ENCODE measurements at places on chromosomes 5 and 9.
A peak's percentile ranks its signal among the peaks of the same experiment; 100 is the strongest.

GRCh38 chr5:133333326-133334150 lies 278.8 kb downstream of the FSTL4 start:
- no peak for DNase-seq

GRCh38 chr5:74250304-74251102 lies 390.0 kb downstream of the ENC1 start:
- no peak for DNase-seq

DNA sequence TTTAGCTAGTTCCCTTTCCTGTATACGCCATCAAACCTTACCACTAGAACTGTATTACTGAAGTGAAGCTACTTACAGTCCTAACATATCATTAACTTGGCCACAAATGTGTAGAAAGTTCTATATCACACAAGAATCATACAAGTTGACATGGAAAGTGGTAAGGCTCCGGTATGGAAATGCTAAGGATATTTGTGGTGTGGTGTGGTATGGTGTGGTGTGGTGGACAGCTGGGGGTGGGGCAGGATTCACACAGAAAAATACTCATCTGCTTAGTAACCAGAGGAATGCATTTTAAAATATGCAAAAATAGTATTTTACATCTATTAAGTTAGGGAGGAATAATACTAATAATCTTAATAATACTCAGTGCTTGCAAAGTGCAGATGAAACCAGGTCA lies 69.4 kb downstream of the TRPC7 start:
- no peak for DNase-seq

- no peak for DNase-seq
Measured at GRCh38 chr9:28342815-28343338, 769.6 kb upstream of the C9orf72 start.

DNA sequence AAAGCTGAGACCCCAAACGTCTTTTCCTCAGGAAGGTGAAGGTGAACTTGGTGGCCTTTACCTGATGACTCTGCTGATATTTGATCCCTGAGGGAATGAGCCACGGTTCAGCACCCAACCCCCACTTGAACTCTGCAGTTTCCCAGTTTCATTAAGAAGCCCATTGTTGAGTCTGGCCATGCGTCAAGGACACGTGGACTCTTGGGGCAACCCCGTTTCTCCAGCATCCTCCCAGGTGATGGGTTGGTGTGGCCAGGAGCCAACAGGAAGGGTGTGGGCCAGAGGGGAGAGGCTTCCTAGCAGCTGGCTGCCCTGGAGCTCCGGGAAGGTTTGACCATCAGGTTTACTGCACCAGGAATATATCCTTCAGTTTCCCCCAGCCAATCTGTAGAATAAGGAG lies 59.5 kb upstream of the GNE start:
- DNase-seq = no peak

- no peak for DNase-seq
Measured at GRCh38 chr5:178428341-178429155, 161.6 kb downstream of the COL23A1 start.

DNA sequence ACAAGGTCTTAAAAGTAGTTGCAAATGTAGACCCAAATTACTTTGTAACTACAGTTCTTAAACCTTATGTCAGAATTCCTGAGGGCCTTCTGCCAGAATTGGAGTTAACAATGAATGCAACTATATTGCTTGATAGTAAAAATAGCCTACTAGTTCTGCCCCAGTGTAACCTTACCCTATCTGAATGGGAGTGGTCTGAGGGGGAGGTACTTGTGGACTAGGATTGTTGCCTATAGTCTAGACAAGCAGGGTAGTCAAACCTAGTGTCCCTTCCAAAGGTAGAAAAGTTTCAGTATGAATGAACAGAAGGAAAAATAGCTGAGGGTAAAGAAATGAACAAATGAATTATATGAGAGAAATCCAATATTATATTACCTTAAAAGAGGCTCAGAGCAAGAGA lies 242.2 kb downstream of the PJA2 start:
- DNase-seq = no peak

- DNase-seq = no peak
Measured at GRCh38 chr5:1510631-1511030, 13.1 kb downstream of the LPCAT1 start.

- DNase-seq = no peak
Measured at GRCh38 chr5:64826541-64826940, 57.8 kb downstream of the CWC27 start.

GRCh38 chr5:28369418-28369817 lies 1331.0 kb upstream of the CDH9 start:
- DNase-seq = no peak

DNA sequence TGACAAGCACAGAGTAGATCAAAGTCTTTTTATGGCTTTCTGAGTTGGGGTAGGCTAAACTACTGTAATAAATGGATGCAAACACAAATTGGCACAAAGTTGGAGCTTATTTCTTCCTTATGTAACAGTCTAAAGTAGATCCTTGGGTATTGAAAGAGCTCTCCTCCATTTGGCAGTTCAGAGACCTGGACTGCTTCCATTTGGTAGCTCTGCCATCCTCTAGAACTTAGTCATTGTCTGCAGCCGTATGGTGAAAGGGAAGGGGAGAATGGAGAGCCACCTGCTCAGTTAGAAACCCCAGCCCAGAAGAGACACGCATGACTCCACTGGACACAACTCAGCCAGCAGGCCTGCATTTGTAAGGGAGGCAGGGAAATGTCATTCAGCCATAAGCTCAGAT lies 345.0 kb downstream of the DMAC1 start:
- no peak for DNase-seq

DNA sequence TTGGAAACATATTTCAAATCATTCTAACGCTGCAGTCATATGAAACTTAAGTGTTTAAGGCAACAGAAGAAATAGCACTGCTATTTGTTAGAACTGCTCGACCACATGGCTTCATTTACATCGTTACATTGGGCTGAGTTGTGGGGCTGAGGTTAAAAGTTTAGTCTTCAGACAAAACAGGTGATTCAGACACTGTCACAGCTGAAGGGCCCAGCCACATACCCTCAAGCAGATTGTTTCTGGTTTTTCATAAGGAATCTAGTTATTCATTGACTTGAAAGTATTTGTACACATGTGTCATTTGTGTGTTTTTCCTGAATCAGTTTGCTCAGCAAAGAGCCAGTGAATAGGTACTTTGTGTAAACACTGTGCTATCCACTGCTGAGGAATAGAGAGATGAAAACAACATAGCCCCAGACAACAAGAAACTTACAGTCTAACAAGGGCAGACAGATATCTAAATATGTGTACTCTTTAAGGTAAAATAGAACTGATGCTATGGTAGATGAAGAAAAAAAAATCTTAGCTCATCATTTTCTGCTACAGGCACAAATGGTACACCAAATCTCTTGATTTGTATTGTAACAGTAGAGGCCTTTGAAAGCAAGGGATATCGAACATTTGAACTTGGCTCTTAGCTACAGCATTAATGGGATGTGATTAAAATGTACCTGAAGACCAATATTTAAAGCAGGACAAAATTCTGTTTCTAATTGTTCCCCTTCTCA lies 357.6 kb upstream of the RPS23 start:
- DNase-seq = no peak

- no peak for DNase-seq
Measured at GRCh38 chr5:96177303-96177869, 215.7 kb upstream of the ELL2 start.

DNA sequence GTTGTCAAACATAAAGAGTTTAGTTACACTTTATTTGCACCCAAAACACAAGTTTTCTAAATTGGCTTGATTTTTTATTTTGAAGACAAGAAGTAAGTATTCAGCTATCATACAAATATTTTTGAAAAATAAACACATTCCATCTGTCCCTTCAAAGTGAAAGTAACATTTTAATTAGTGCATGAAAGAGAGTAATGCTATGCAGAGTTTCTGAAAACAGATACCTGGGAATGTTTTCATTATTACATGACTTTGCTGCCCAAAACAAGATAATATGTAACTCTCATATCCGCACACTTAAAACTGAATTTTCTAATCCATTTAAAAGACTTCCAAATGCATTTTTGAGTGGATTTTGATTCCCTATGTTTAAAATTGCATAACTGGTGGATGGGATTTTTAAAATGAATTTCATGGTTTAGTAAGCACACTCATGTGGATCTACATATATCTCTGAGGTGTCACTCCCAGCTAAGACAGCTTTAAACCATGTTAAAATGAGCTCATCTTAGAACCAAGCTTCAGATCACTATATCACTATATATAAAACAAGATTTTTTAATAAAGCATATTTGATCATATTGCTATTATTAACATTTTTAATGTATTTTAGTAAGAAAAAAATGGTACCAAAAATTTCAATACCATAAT lies 127.5 kb downstream of the ATPSCKMT start:
- DNase-seq = no peak

DNA sequence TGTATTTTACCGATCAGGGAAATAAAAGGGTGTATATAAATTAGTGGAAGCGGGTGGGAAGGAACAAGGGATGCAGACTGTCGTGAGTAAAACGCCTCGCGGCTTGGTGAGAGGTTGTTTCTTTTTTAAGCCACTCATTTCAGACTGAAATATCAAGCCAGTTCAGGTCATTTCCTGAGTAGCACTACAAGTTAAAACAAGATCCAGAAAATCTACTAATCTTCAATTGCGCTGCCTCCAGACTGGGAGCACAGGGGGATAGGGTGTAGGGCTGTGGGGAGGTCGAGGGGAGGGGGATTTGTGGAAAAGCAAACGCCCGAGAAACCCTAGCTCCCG lies 140.8 kb downstream of the TSSK1B start:
- peak; percentile 42 for DNase-seq

- no peak for DNase-seq
Measured at GRCh38 chr5:179791881-179792611, 1.7 kb upstream of the LTC4S start.

DNA sequence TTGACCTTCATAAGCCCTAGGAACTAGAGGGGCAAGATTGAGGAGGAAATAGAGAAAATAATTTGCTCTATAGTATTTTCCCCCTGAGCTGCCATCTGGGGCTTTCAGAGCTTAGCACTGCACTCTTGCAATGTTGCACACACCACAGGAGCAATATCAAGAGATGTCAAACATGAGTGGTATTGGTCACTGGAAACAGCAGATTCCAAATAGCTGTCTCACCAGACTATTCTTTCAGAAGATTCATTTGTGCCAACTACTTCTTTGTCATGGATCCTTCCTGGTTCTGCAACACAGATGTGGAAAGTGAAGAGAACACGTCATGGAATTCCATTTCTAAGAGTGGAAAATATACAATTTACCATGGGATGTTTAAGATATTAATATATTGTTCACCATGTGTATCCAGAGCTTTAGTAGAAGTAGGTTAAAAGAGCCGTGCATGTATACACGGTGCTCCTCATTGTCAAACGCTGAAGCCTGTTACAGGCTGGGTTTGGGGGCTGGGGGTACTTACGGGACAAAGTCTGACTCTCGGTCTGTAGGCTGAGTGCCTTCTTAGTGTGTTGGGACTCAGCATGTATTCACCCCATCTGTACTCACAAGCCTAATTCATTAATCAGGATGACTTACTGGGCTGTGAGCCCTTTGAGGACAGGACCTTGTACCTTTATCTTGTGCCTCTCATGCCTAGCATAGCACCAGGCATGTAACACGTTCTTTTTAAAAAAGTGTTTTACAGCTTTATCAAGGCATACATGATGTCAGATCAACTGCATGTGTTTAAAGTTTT lies 31.4 kb upstream of the GDNF start:
- no peak for DNase-seq

DNA sequence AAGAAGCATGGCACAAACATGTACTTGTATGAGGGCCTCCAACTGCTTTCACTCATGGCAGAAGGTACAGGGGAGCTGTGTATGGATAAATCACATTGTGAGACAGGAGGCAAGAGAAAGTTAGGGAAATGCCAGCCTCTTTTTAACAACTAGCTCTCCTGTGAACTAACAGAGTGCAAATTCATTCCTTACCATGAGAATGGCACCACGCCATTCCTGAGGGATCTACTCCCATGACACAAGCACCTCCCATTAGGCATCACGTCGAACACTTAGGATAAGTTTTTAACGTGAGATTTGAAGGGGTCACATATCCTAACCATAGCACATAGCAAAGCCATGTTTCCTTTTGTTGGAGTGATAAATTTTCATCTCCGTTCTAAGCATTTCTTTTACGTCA lies 747.2 kb upstream of the CHD1 start:
- DNase-seq = no peak

- DNase-seq = no peak
Measured at GRCh38 chr5:126610160-126610559, 9.4 kb downstream of the PHAX start.

DNA sequence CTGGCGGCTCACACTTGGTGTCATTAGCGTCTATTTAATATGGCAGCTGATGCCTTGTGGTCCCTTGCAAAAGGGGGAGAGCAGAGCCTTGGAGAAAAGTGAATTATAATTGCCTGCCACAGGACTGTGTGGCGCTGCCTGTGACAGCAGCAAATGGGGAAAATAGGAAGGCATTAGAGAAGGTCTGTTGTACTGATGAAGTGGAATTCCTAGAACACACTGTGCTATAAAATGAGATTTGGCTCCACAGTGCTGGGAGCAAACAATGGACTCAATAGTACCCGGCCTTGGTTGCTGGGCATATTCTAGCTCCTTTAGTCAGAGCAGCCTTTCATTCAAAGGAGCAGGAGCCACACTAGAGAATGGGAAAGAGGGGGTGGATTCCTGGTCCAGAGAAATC lies 21.3 kb downstream of the SEMA6A start:
- no peak for DNase-seq

DNA sequence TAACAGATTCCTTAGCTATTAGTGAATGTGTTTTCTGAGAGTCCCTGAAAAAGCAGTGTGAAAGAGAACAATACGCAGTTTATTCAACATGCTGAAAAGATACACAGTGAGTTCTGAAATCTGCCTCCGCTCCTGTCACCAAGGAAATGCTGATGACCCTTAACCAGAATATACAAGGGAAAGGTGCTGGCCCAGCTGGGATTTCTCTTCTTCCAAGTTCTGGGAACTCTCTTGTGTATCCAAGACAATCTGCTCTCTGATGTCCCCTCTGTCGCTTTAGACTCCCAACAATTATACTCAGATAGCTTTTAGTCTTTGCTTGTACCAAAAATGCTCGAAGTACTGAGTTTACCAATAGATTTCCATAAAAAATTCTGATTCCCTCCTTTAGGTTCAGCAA lies 214.9 kb downstream of the TMEM167A start:
- DNase-seq = no peak

DNA sequence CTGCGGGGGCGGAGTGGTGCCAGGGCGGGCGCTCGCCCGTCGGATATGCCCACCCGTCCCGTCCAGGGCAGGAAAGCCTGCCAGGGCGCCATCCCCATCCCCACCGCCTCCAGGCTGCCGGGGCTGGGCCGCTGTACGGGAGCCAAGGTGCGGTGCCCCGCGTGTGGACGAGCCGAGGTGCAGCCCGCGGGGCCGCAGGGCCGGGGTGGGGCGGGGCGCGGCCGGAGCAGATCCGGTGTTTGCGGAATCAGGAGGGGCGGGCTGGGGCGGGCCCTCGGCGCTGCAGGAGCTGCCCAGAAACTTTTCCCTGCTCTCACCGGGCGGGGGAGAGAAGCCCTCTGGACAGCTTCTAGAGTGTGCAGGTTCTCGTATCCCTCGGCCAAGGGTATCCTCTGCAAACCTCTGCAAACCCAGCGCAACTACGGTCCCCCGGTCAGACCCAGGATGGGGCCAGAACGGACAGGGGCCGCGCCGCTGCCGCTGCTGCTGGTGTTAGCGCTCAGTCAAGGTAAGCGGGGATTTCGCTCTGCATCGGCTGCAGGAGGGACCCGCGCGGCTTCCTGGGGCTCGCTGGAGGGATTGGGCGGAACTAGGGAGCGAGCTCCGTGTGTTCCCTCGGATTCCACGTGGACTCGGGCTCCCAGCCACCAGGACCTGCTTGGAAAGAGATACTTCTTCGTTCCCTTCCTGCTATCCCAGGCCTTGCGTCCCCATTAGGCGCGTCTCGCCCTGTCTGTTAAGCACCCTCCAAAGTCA lies at the start of gene ITGA2:
Gene ITGA2, plus strand, starts transcription at position 328 of the 756 bp plus-strand sequence. Its CDS starts 117 bp downstream, at position 445.
- peak; percentile 48 for DNase-seq

All from MM.1S (cell line).